ENCODE measurements at places on chromosomes 3 and 15. TPM values are rescaled to one million over a fixed set of nuclear protein-coding genes. Genes with fewer than 3 reads are reported as not detected.

OR5K2 gene
- total RNA-seq: not detected

DNA sequence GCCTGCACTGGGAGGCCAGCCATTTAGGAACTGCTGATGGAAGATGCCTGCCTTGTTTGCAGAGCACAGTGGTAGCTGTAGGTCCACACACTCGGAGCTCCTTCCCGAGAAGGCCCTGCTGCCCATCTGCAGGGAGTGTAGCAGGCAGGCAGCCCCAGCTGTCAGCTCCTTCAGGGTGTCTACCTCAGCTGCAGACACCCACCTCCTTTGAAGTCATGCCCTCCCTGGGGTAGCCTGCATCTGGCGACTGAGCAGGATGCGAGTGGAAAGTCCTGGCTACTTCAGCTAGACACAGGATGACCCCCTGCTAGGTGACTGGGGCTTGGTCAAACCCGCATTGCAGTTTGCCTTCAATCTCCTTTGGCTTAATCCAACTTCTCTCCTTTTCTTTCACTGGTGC, 93.2 kb upstream of the TLE3 start:
- DNase-seq: no peak

USP4 gene
- 31.7 TPM for total RNA-seq

SLC22A14 gene
- not detected for total RNA-seq

DNA sequence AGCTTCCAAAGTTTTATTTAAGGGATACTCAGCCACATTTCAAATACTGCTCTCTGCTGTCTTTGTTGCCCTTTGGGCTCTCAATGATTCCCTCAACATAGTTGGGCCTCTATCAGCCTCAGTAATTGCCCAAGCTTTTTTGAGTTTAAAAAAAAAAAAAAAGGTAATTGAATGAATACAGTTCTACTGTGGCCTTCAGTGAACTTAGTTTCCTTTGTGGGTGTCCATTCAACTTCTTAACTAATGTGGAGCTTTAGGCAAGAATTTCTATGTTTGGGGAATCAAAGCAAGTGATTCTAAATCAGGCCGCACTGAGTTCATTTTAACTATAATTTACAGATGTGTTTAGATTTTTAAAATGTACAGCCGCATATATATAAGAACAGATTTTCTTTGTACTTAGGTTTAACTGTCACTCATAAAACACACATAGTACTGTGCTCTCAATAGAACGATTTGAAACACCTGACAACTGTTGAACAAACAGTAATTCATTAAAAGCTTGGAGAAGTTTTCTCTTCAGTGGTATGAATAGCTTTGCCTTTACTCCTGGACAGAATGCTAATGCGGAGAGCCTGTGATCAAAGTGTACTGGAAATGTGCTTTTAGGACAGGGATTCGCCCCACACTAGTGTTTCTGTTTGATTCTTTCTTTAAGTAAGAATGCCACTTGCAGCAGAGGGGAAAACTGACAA, 844.9 kb upstream of the SEMA6D start:
- no peak for DNase-seq

DNA sequence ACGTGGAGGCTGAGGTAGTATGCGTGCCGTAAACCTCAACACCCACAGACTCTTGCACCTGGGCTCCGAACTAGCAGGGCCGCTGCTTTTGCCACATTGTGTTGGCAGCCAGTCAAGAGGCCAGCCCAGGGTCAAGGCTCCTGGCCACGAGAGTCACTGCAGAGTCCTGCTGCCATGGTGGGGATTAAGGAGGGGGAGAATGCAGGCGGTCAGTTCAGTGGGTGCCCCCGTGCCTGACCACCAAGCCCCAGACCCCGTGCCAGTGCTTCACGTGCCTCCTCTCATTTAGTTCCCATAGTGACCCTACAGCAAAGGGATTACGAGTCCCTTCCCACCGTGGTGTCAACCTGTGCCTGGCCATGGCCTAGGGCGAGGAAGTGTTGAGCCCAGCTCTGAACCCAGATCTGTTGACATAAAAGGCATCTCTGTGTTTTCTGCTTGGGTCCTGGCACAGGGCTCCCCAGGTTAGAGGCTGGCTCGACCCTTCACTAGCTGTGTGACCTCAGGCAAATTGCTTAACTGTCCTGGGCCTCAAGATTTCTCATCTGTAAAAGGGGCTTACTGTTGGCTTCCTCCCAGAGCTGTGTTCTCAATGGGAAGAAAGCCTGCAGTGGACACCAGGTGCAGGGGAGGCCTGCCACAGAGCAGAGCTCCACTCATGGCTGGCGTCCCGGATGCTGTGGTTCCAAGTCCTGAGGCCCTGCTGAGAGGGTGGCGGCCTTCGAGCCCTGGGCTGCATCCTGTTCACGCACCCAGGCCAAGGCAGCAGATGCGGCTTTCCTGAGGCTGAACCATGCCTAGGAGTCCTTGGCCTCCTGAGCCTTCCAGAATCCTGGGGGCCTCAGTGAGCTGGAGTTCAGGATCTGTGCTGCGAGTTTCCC, 32.8 kb downstream of the FBLN2 start:
- no peak for DNase-seq

TMEM212 gene
- not detected for total RNA-seq

BOC gene
- total RNA-seq: 0.47 TPM

WNT5A gene
- total RNA-seq: 55.8 TPM

DNA sequence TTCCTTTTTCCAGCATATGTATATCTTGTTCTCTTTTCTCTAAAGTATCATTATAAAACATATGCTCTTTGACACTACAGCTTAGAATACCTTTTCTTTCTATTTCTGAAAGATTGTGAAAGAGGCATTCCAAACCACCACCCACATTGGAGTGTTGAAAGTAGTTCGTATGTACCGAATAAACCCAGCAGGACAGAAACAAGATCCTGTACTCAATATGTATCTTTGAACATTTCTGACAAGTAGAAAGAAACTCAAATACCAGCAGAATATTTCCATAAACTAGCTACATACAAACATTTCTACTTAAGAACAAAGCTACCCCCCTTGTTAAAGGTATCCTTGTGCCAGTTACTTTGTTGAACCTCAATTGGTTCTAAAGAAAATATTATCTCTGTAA, 415.3 kb upstream of the ALCAM start:
- DNase-seq: no peak

Measured in Karpas-422 (cell line).